CD4-positive, alpha-beta T cell treated with Interleukin-15 for 4 hours (primary cell): ENCODE measurements at places on chromosomes 11 and 22.

- no peak for DNase-seq
Observed at GRCh38 chr22:49299821-49300231, 527.8 kb downstream of the BRD1 start.

- DNase-seq, result no peak
Observed at GRCh38 chr11:64523456-64524157, 67.4 kb upstream of the SLC22A12 start.

GRCh38 chr11:2277933-2278523 lies 7.6 kb upstream of the ASCL2 start:
- DNase-seq, result no peak

DNA sequence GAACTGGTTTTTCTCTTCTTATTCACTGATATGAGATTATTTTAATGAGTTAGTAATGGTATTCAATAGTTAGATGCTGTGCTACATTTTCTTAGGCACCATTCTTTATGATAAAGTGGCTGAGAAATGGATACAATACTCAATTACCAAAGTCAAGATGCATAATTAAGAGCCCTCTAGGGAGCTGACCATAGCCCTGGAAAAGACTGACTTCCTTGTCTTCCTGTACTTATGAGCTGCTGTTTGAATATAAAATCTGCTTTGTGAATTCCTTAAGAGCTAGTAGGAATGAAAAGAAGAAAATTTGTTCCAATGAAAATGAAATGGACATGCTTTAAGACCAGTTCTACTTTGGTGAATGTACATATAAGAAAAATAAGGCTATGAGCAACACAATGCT lies 452.3 kb downstream of the KCNA4 start:
- DNase-seq, result no peak

GRCh38 chr11:57530215-57530595 lies 349 bp downstream of the TIMM10 start:
- DNase-seq, result no peak

GRCh38 chr11:133946541-133947318 lies 10.0 kb downstream of the IGSF9B start:
- no peak for DNase-seq

GRCh38 chr22:26501996-26502395 lies 10.3 kb downstream of the TFIP11 start:
- DNase-seq, result no peak

DNA sequence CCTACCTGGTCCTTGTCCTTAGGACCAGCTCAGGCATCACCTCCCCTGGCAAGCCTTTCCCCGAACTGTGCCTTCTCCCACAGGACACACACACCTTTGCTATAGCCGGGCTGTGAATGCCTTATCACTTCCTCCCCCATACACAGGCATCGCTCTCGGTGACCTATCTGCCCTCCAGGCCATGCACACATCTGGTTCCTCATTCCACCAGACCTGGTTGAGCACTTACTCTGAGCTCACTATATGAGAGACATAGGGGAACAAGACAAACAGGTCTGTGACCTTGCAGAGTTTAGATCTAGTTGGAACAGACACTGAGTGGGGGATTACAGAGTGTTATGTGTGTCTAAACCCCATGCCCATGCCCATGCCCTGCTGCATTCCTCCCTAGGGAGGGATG lies 3.1 kb upstream of the BCR start:
- DNase-seq, result no peak

DNA sequence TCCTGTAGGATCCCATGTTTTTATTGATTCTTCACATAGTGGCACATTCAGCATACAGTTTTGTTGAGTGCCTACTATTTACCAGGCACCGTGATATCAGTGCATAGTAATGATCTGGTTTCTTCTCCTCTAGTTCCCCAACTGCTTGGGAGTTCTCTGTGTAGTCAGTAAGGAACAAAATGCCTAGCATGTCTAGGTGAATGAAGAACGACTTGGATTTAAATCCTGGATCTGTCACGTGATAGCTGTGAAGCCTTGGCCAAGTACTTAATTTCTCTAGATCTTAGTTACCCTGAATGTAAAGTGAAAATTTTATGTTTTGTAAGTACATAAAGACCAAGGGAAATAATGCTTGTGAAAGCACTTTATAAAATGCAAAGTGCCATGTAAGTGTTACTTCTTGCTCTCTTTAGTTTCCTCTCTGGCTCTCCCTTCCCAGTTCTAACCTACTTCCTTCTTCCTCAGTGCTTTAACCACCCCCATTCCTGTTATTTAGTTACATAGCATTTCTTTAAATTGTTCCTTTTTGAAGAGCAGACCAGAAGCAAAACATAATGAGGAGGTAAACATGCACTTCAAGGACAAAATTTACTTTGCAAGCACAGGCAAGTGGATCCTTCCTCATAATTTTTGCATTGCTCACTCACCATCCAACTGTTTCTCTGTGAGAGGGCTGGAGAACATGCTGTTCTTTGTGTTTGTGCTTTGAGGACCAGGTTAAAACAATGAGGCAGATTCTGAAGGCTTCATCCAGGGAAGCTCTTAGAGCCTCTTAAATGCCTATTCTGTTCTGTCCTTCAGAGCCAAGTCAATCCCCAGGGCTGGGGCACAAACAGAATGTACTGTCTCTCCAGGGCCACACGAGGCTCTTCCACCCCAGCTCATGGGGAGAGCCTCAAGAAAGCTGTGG lies 353.9 kb upstream of the TENM4 start:
- no peak for DNase-seq

- DNase-seq, result no peak
Observed at GRCh38 chr22:32164075-32164860, 5.2 kb upstream of the C22orf42 start.

DNA sequence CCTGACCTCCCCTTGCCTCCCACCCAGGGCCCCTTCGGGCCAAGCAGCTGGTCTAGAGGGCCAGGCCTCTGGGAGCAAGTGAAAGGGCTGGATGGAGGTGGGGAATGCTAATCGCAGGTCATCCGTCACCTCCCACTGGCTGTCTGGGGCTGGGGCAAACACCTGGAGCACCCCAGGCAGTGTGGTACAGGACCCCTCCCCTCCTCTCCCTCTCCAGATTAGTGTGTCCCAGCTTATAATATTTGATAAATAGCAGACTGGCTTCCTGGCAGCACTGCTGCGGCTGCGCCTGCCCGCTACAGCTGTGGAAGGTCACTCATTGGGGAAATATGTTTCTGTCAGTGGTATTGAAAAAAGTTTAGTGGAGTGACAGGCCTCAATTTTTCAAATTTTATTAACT lies 90.7 kb upstream of the PHOX2A start:
- DNase-seq, result no peak

GRCh38 chr11:74001822-74002286 lies 7.0 kb downstream of the UCP3 start:
- DNase-seq, result no peak

DNA sequence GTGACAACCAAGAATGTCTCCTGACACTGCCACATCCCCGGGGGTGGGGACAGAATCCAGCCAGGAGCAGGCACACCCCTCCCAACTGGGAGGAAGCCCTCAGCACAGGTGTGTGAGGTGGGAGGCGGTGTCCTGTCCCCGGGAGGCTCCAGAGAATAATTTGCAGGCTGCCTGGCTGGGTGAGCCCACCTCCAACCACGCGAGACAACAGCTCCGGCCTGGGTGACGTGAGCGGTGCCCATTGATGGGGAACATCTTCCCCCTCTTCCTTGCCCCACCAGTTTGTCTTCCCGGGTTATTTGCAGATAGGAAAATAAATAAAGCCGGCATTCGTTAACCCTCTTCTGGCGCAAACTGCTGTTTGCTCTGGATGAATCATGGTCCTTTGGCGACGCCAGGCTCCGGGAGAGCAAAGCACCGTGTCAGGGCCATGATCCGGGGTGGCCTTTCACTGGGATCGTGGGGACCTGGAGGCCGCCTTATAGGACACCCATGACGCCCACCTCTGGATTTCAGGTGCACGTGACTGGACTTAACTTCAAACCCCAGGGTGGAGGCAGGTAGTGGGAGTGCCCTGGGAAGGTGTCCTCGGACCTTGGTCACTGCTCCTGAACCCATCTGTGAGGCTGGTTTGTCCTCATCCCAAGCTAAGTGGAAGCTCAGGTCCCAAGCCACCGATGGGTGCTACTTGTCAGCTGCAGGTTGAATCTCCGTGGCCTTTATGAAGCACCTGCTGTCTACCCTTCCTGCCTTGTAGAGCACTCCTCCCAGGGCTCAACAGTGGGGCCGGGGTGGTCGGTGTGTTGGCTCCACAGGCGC lies 13.9 kb downstream of the CCND1 start:
- no peak for DNase-seq

DNA sequence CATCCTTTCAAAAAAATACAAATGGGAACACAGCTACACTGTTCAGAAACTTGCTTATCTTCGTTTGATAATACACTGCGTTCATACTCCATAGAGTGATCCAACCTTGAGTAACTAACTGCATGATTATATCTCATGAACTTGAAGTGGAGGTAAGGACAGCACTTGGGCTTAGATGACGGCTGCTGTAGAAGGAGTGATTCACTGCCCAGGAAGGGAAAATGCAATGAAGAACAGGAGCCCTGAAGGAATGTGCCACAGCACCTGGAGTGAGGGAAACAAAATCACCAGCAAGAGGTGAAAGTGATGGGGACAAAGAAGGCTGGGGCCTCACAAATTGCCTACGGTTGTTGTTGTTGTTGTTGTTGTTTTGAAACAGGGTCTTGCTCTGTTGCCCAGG lies 44.1 kb upstream of the SC5D start:
- no peak for DNase-seq

- DNase-seq, result no peak
Observed at GRCh38 chr11:14112721-14113120, 150.2 kb downstream of the SPON1 start.

DNA sequence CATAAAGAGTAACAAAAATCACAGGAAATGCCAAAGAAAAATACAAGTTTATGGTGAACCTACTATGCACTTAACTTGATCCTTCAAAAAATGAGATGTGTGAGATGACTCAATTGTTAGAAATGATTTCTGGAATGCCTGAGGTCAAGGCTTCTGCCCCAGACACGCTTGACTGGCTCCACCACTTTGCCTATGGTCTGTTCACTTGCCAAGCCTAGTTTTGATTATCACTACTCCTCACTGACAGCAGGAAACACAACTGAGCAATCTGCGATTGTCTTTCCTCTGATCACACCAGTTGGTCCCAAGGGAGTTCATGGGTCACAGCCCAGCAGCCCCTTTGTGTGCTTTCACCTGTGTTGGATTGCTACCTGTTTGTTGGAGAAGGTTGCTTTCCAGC lies 20.6 kb upstream of the PRDM10 start:
- DNase-seq, result no peak

- DNase-seq, result no peak
Observed at GRCh38 chr11:58659404-58659803, 36.9 kb downstream of the CNTF start.

DNA sequence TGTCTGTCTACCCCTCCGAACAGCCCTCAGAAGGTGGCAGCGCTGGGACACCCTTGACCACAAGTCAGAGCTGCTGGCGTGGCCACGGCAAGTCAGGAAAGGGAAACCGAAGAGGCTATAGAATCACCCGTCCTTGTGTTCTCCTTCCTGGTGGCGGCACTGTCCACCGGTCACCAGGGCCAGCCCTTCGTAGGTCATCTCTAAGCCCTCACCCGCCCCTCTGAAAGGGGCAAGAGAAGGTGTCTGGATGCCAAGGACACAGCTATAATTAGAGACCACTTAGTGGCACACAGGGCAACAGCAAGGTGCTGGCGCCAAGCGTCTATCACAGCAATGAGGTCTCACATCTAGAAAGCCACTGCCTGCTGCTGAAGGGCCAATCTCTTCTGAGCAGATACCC lies 320.9 kb downstream of the SHANK2 start:
- no peak for DNase-seq

GRCh38 chr22:18113680-18114394 lies 3.2 kb downstream of the TUBA8 start:
- no peak for DNase-seq

GRCh38 chr22:48205790-48206189 lies 1443.3 kb downstream of the TBC1D22A start:
- DNase-seq, result no peak

DNA sequence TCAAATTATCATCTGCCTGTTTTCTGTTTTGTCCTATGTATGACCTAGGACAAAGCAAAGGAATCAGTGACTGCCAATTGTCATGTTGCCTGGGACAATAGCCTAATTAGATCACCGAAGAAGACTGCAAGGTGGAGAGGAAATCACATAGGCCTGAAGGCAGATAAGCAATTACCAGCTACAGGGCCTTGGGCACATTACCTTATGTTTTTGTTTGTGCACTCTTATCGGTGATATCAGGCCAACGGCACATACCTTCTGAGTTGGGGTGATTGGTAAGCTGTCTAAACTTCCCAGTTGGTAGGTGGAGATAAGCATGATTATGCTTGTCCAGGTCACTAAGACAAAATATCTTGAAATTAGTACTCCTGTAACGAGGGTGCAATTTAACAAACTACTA lies 58.1 kb upstream of the FAM181B start:
- DNase-seq, result no peak

DNA sequence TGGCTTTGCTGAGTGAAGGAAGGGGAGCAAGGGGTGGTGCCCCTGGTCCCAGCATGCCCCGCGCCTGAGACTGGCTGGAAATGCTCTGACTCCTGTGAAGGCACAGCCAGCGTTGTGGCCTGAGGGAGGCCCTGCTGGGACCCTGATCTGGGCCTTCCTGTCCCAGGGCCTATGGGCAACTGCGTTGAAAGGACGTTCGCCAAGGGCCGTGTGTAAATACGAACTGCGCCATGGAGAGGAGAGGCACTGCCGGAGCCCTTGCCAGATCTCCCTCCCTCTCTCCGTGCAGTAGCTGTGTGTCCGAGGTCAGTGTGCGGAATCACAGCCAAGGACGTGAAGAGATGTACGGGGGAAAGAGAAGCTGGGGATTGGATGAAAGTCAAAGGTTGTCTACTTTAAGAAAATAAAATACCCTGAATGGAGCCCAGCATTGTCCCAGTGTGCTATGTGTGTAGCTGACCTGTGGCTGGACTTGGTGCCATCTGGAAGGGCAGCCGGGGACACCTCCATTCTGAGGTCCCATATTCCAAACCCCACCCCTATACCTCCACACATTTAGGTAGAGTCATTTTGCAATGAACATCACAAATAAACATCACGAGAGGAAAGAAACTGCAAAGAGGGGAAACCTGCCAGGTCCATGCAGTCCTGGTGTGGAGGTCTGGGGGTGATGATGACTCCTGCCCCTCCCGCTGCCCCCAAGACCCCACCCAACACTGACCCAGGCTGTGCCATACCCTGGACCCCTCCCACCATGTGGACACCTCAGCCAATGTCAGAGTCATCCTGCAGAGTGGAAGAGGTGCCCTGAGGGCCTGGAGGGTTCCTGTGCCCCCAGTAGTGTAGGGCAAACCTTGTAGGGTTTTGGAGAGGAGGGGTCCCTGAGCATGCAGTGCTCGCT lies 16.9 kb downstream of the RSPH14 start:
- DNase-seq, result no peak

GRCh38 chr22:38314933-38315822 lies 2.1 kb downstream of the CSNK1E start:
- no peak for DNase-seq

DNA sequence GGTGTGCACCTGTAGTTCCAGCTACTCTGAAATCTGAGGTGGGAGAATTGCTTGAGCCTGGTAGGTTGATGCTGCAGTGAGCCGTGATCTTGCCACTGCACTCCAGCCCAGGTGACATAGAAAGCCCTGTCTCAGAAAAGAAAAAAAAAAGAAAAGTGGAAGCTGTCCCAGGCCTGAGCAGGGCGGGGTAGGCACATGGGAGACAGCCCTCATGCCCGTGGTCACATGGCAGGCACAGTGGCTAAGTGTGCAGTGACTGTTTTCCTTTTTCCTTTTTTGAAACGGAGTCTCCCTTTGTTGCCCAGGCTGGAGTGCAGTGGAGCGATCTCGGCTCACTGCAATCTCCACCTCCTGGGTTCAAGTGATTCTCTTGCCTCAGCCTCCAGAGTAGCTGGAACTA lies 7.8 kb downstream of the OTUB1 start:
- no peak for DNase-seq
